ENCODE measurements at places on chromosomes 16 and 17. TPM values are rescaled to one million over a fixed set of nuclear protein-coding genes. Genes with fewer than 3 reads are reported as not detected.

DNA sequence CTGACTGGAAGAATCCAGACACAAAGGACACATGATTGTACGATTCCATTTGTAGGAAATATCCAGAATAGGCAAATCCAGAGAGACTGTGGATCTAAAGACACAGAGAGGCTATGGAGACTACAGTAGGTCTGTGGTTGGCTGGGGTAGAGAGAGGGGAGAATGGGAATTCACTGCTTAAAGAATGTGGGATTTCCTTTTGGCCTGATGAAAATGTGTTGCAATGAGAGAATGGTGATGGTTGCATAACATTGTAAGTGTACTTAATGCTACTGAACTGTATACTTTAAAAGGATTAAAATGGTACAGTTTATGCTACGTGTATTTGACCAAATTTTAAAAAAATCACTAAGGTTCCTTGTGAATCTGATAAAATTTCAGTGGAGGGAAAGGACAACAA is 62.1 kb downstream of the GPRC5B start:
- H3K4me1 ChIP-seq, result no peaks in the 10 kb centered on the region
- H3K27me3 ChIP-seq, result no peaks in the 10 kb centered on the region
- no peak overlapping the region for H3K27ac ChIP-seq
- H3K36me3 ChIP-seq, result no peaks in the 10 kb centered on the region
- H3K4me3 ChIP-seq, result no peak overlapping the region

- H3K36me3 ChIP-seq, result no peaks in the 10 kb centered on the region
- no peak overlapping the region for H3K4me3 ChIP-seq
- H3K27ac ChIP-seq, result peak overlapping the region; percentile 75
- H3K27me3 ChIP-seq, result no peaks in the 10 kb centered on the region
Observed at GRCh38 chr17:29143894-29144293, 36.3 kb downstream of the MYO18A start.

DNA sequence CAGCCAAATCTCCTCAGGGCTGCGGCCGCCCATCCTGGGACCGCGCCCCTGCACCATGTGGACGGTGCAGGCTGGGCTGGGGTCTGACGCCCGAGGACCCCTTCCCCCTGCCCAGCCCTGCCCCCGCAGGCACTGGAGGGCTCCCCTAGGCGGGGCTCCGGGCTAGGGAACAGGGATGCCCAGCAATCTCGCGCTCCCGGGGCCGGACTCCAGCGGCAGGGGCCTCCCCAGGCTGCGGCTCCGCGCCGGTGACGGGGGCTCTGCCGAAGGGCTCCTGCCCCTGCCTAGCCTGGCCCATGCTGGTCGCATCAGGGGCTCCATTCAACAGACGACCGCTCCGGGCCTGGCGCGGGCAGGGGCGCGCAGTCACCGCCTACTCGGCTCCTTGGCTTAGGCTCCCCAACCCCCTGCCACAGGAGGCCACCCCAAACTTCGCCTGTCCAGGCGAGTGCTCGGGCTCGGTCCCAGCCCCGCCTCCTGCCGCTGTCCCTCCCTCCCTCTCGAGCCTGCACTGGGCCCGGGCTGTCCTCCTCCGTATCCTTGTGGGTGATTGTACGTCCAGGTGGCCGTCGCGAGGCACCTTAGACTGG is 27.4 kb upstream of the ADORA2B start:
- no peak overlapping the region for H3K27ac ChIP-seq
- no peaks in the 10 kb centered on the region for H3K4me1 ChIP-seq
- no peaks in the 10 kb centered on the region for H3K36me3 ChIP-seq
- no peak for DNase-seq

DNA sequence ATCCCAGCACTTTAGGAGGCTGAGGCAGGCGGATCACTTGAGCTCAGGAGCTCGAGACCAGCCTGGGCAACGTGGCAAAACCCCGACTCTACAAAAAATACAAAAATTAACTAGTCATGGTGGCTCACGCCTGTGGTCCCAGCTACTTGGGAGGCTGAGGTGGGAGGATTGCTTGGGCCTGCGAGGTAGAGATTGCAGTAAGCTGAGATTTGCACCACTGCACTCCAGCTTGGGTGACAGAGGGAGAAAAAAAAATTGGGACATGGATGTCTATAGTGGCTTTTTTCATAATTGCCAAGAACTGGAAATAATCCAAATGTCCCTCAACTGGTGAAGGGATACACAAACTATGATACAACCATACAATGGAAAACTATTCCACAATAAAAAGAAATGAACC is 28.6 kb downstream of the OSBPL7 start:
- H3K4me1 ChIP-seq, result no peaks in the 10 kb centered on the region
- DNase-seq, result no peak
- no peaks in the 10 kb centered on the region for H3K36me3 ChIP-seq
- no peak overlapping the region for H3K4me3 ChIP-seq
- peaks cover 76% of the 10 kb centered on the region for H3K27me3 ChIP-seq
- no peak overlapping the region for H3K27ac ChIP-seq

GRCh38 chr16:17887963-17888362 is 417.2 kb upstream of the XYLT1 start:
- no peaks in the 10 kb centered on the region for H3K36me3 ChIP-seq
- no peak overlapping the region for H3K4me3 ChIP-seq
- no peak overlapping the region for H3K27ac ChIP-seq
- no peak for DNase-seq
- no peaks in the 10 kb centered on the region for H3K27me3 ChIP-seq

DNA sequence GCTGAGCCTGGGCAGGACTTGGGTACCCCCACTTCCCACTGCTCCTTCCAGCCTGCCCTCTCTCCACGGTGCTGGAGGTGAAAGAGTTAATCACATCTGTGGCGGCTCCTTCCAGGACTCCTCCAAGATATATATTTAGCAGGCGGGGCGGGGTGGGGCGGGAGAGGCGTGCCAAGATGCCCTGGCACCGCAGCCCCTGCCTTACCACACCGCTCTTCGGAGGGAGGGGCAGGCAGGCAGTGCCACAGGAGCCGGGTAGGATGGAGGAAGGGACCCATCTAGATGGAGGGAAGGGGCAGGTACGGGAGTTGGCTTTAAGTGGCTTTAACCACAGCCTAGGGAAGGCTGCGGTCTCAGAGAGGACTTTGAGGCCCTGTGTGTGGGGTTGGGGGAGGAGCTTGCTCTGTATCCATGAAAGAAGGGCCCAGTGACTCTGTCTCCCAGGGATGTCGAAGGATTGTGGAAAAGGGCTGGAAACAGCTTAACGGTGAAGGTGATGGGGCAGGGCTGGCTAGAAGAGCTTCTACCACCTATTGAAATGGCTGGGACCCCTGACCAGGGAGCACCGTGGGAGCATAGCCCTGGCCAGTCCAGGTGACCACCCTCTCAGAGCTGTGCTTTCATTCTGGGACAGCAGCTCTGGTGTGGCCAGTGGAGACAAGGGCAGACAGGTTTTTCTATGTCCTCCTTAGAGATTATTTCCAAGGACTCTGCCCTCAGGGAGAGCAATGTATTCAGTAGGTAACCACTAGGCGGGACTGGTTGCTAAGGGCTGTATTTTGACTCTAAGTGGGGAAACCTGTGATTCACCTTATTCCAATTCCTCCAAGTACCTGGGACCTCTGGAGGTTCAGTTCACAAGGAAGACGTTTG is 13.0 kb downstream of the GPR142 start:
- no peak overlapping the region for H3K4me3 ChIP-seq
- peaks cover 13% of the 10 kb centered on the region for H3K27me3 ChIP-seq
- no peak for DNase-seq
- H3K36me3 ChIP-seq, result no peaks in the 10 kb centered on the region
- no peak overlapping the region for H3K27ac ChIP-seq

GRCh38 chr16:23501291-23501690 is 9.0 kb downstream of the GGA2 start:
- peaks cover 28% of the 10 kb centered on the region for H3K4me1 ChIP-seq
- H3K27ac ChIP-seq, result no peak overlapping the region
- no peak for DNase-seq

- DNase-seq, result no peak
- H3K27me3 ChIP-seq, result no peaks in the 10 kb centered on the region
- no peaks in the 10 kb centered on the region for H3K36me3 ChIP-seq
- no peak overlapping the region for H3K27ac ChIP-seq
Observed at GRCh38 chr16:52203096-52203495, 343.8 kb downstream of the TOX3 start.

- peaks cover 3% of the 10 kb centered on the region for H3K36me3 ChIP-seq
- H3K4me1 ChIP-seq, result peaks cover 8% of the 10 kb centered on the region
- DNase-seq, result no peak
Observed at GRCh38 chr16:3966681-3967080, 86.2 kb upstream of the CREBBP start.

GRCh38 chr17:81890447-81891302 is 711 bp downstream of the ALYREF start:
- DNase-seq, result no peak
- peaks cover 36% of the 10 kb centered on the region for H3K36me3 ChIP-seq
- peaks cover 6% of the 10 kb centered on the region for H3K4me1 ChIP-seq

The PPP1R27 gene
- total RNA-seq, result not detected
